ENCODE measurements at places on chromosomes 3 and 15.

DNA sequence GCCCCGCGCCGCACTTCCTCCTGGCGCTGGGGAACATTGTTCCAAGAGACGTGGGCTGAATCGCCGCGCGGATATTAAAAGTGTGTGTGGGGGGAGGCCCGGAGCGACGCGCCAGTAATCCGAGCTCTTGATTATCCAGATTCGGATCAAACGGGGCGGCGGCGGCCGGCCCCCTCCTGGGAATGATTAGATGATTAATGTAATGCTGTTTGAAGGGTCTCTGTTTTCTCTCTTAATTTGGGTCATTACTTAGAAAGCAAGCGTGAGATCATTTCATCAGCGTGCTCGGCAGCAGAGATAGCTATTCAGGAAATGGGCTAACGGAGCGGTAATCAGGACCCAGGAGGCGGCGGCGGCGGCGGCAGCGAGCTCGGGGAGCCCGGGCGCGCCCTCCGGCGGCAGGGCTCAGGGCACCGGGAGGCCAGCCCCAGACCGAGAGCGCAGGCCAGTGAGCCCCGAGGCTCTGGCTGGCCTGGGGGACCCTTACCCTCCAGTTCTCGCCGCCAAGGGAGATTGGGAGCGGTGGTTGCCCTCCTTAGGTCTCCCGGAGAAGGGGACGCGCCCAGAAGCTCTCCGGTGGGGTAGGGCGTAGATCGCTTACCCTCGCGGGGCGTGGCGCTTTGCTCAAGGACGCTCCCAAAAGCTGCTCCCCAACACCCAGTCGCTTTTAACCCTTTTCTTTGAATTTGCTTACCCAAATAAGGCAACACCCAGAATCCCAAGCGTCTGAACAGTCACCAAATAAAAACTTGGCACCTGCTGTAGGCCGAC, 4.5 kb downstream of the FEZF2 start:
- no peak for DNase-seq

- peak; percentile 59 for DNase-seq
Measured at GRCh38 chr3:32391643-32392535, at the start of gene CMTM7. CMTM7 (plus strand) TSS chr3:32391853; CDS start chr3:32391907, 54 bp downstream.

GRCh38 chr15:89172921-89173320, 48.5 kb downstream of the RLBP1 start:
- DNase-seq, result no peak

- no peak for DNase-seq
Measured at GRCh38 chr15:77721963-77722362, 89.3 kb upstream of the LINGO1 start.

DNA sequence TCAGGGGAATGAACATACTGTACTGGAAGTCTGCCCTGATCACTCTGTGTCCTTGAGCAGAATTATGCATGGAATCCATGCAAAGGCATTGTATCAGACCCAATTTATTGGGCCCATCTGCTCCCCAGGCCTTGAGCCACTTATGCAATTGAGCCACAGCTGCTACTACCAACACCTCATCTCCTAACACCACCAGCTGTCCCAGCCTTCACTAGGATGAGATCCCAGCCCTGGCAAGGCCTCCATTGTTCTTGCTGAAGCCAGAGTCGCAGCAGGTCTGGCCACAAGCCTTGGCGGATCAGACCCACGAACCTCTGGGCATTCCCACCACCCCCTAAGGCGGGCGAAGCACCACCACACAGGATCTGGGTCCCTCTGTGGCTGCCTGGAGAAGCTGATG, 9.2 kb upstream of the NME9 start:
- DNase-seq, result no peak

DNA sequence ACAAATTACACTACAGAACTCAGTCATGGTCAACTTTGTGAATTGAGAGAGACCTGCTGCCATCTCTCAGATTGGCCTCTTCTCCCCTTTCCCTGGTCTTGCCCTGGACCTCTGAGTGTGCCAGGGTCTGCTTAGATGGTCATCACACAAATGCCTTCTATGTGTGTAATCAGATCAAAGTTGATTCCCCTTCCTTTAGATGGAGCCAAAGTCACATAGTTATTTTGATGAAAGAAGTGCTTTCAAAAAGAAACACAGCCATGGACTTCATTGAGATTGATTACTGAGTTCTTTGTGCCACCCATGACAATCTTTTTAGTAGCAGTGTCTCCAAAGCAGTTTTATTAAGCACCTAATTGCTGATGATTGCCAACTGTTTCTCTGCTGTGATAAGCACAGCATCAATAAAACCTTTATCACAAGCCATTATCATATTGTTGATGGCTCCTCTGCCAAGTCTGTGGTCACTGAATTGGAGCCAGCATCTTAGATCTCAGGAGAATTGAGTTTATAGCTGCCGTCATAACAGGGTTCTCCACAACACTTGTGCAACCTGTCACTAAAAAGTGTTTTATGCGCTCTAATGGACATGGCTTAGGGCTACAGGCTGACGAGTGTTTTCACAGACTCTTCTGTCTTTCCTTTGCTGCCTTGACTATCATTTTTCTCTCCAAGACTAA, 149.7 kb upstream of the NUDT16 start:
- DNase-seq, result no peak

DNA sequence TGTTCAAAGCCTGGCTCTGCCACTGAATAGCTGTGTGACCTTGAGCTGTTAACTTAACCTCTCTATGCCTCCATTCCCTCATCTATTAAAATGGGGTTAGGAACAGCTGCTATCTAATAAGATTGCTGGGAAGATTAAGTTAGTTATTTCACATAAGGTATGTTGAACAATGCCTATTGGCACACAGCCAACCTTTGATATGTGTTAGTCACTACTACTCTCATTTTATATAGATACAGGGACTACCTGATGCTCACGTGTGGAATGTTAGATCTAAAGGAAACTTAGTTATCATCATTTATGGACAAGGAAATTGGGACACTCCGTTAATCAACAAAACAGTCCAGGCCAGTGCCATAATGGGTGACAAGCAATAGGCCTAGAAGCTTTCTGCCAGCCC, 332.4 kb upstream of the PPP2R3A start:
- DNase-seq, result no peak

GRCh38 chr3:146505516-146505915, 36.2 kb upstream of the PLSCR2 start:
- DNase-seq, result no peak

GRCh38 chr3:170750478-170750830, 119.5 kb downstream of the RPL22L1 start:
- DNase-seq, result no peak

GRCh38 chr3:161977063-161977462, 480.5 kb downstream of the OTOL1 start:
- DNase-seq, result no peak

DNA sequence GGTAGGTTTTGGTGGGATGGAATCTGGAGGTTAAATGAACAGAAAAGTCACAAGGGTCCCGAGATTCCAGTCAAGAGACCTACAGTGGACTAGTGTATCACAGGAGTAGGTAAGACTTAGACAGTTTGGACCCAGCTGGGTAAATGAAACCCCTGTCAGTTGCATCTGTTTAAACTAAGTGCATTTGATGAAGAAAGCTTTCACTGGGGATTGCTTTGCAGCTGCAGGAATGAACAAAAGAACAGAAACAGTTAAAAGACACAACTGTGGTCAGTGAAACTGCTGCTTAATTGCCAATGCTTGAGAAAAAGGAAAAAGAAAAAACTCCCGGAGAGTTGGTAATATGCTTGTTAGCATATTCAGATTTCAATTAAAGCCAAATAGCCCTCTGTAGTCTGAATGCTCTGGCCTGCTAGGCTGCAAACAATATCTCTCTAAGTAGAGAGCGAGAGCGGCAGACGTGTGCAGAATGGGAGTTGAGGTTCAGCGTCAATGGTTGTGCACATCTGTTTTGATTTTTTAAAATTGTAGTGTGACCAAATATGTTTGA, 37.1 kb downstream of the OXNAD1 start:
- DNase-seq, result no peak

GRCh38 chr15:70519004-70519365, 244.4 kb downstream of the UACA start:
- no peak for DNase-seq

DNA sequence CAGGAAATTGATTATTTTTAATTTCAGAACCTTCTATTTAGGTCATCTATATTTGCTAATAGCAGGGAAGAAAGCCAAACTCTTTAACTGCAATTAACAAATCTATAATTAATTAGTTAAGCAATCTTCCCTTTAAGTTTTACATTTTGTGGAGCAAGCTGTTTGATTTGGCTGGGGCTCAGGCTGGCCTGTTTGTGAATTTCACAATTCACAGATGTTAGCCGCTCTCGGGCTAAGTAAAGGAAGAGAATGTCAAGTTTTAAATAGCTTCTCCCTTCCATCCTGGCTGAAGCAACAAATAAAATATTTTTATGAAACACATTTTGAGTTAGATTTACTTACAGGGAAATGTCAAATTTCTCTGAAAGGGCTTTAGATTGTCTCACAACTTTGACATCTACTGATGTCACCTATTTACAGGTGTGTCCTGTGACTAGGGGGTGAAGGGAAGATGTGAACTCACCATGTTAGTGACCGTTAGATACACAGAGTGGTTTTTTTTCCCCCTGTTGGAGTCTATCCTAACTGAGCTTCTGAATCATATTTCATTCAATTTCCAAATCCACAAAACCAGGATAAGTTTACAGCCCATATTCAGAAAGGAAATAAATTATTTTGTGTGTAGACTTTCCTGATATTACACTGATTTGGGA, 1.3 kb upstream of the TP63 start:
- DNase-seq, result no peak

- DNase-seq, result no peak
Measured at GRCh38 chr3:134641671-134642300, 9.0 kb downstream of the KY start.

GRCh38 chr3:132486099-132486498, 68.8 kb downstream of the DNAJC13 start:
- DNase-seq, result no peak

DNA sequence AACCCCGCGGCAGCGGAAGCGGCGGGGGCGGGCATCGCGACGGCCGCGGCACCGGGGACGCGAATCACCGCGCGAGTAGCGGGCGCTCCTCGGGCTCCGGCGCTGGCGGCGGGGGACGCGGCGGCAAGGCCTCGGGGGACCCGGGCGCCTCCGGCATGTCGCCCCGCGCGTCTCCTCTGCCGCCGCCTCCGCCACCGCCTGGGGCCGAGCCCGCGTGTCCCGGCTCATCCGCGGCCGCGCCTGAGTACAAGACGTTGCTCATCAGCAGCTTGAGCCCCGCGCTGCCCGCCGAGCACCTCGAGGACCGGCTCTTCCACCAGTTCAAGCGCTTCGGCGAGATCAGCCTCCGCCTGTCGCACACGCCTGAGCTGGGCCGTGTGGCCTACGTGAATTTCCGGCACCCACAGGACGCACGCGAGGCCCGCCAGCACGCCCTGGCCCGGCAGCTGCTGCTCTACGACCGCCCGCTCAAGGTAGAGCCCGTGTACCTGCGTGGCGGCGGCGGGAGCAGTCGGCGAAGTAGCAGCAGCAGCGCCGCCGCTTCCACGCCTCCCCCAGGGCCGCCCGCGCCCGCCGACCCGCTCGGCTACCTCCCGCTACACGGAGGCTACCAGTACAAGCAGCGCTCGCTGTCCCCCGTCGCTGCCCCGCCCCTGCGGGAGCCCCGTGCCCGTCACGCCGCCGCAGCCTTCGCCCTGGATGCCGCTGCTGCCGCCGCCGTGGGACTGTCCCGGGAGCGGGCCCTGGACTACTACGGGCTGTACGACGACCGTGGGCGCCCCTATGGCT, 675 bp downstream of the RBM15B start:
- peak; percentile 43 for DNase-seq

GRCh38 chr3:101501783-101502182, 11.2 kb downstream of the SENP7 start:
- DNase-seq, result no peak

GRCh38 chr15:39819533-39819932, 36.9 kb upstream of the FSIP1 start:
- no peak for DNase-seq

DNA sequence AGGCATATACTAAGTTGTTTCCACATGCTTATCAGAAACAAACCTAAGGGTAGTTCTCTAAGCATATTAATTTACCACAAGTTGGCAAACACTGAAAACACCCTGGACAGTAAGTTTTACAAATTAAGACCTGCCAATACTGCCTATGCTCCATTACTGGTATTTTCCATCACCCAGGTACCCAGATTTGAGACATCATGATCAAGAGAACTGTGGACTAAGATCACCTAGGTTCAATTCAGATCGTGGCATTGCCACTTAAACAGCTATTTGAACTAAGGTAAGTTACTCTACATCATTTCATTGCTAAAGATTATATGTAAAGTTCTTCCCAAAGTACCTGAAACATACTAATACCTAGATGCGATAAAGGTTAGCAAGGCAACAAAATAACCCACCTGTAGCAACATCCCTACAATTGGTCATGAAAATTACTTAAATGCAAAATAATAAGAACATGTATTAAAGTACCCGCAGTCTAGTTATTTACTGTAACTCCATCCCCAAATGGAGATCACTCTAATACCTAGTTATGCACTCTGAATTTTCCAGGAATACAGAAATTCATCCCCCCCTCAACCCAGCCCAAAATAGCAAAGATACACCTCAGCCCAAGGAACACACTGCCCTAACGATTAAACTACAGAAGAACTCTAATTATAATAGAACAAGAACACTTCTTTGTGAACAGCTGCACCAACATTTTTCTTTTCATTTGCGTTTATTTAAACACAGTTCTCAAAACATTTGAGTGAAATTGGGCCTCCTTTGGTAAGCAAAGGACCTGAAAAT, 21.6 kb downstream of the TRA2B start:
- no peak for DNase-seq

DNA sequence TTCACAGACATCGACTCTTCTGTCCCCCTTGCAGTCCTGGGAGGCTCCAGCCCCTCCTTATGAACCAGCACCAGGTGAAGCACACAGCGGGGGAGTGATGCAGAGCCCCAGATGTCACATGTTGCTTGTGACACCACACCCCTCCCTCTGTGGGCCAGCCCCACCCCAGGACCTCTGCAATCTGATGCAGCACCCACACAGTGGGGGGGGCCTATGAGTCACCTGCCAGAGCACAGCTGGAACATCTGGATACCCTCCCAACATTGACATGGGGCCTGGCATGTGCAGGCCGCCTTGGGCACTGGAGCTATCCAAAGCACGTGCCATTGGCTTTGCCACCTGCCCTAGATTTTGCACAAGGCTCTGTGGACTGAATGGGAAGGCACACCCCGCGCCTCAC, 70.5 kb downstream of the FEM1B start:
- no peak for DNase-seq

- no peak for DNase-seq
Measured at GRCh38 chr3:178083906-178084866, 452.1 kb upstream of the KCNMB2 start.

- DNase-seq, result no peak
Measured at GRCh38 chr15:45187578-45187893, 230 bp downstream of the SHF start.
